NCI-H146 (cell line): ENCODE measurements at places on chromosomes 12 and 14.

- no peak for DNase-seq
Measured at GRCh38 chr12:5989621-5990020, 44.6 kb upstream of the ANO2 start.

DNA sequence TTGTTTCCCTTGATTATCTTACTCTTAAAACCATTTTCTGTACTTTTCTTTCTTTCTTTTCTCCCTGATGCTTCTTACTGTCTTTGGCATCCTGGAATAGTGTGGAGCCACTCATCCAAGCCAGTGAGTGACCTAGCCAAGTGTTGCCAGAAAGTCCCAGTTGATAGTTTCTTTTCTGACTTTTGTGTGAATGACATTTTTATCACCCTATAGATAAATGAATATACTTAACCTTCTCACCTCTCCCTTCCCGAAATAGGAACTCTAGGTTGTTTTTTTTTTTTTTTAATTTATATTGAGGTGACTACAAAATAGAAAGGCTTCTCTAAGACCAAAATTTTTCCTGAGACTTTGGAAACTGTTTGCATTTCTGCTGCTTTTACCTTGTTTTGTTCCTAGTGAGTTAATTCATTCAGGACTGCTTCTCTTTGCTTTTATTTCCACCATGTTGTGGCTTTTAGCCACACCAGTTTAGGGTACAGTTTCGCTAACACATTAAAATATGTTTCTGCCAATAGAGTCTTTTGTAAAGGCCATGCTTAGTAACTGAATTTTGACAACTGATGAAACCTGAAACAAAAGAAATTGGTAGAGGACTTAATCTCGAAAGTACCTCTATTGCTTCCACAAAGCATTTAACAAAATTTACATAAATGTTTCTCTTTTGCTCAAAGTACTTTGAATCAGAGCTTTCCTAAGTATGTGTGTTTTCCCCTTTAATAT lies 194.6 kb downstream of the ERC1 start:
- no peak for DNase-seq

DNA sequence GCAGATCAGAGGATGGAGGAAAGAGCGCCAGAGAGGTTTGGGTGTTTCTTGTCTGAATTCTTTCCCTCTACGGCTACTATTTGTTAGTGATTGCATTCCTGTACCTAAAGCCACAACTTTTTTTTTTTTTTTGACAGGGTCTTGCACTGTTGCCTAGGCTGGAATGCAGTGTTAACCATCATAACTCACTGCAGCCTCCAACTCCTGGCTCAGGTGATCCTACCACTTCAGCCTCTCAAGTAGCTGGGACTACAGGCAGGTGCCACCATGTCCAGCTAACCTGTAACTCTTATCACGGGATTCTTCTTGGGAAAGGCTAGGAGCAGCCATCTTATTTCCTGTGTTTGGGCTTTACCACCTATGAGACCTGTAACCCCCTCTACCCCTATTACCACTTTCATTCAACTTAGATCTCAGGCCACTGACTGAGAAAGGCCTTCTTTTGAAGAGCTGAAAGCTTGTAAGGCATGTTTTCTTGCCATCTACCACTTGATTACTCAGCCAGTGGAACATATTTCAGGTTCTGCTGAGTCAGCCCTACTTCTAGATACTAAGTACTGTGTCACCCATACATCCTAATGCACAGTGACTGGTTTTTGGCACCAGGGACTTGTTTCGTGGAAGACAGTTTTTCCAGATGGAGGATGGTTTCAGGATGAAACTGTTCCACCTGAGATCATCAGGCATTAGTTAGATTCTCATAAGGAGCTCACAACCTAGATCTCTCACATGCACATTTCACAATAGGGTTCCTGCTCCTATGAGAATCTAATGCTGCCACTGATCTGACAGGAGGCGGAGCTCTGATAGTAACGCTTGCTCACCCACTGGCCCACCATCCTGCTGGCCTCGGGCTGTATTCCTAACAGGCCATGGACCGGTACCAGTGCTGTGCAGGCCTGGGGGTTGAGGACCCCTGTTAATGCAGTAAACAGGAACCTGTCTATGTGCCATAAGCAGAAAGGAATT lies 6.9 kb downstream of the VEZT start:
- DNase-seq = no peak

GRCh38 chr12:55797068-55797467 lies 20.5 kb downstream of the SARNP start:
- DNase-seq = peak; percentile 46

DNA sequence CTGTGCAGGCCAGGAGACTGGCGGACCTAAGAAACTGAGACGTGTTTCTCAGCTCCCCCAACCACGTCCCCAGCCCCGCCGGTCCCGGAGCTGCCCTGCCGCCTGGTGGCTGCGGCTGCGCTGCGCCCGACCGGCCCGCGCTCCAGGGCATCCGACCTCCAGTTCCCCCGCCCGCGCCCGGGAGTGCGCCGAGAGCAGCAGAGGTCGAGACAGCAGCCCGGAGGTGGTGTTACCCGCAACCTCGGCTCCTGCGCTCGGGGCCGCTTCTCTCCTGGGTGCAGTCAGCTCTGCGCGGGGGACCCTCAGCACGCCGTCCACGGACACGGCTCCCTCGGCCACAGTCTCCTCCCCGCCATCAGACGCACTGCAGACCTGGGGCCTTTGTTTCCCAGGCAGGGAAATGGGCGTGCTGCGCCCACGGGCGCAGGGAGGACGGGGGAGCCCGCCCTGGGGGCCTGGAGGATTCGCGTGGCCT lies 21.6 kb upstream of the GPR132 start:
- DNase-seq = peak; percentile 83

- DNase-seq = no peak
Measured at GRCh38 chr14:21309238-21309636, 29.4 kb downstream of the RPGRIP1 start.

DNA sequence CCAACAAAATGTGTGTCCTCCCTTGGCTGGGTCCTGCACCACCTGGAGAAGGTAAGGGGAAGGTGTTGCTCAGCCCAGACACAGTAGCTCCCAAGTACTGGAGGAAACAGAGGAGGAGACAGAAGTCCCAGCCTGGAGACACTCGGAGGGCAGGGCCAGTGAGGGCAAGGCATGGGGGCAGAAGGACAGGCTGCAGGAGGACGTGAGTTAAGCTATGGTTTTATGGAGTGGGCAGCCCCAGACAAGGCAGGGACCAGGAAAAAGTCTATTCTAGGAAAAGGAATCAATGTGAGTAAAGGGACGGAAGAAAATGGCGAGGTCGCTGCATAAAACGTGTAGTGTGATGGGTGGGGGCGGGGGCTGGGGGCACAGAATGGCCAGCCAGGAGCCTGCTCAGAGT lies 210.1 kb upstream of the DIO3 start:
- DNase-seq = no peak

DNA sequence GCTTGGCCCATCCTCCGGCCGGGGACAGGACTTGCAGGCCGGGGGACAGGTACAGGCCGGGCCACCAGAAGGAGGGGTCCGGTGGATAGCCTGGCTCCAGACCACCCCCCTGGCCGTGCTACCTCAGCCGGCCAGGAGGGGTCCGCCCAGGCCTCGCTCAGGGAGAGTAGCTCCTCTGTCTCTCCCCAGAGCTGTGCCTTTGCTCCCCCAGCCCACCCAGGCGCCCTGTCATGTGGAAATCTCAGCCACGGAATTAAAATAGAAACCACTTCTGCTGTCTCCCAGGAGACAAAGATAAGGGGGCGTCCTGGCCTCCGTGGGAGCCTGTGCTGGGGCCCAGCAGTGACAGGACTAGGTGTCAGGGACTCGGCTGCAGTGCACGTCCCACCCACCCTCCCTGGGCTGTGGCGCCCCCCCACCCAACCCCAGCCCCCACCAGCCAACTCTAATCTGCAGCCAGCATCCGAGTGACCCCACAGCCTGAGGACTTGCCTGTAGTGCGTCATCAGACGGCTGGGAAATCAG lies 3.3 kb upstream of the CRIP2 start:
- no peak for DNase-seq

- peak; percentile 62 for DNase-seq
Measured at GRCh38 chr14:80954687-80955299, 628 bp upstream of the TSHR start.

DNA sequence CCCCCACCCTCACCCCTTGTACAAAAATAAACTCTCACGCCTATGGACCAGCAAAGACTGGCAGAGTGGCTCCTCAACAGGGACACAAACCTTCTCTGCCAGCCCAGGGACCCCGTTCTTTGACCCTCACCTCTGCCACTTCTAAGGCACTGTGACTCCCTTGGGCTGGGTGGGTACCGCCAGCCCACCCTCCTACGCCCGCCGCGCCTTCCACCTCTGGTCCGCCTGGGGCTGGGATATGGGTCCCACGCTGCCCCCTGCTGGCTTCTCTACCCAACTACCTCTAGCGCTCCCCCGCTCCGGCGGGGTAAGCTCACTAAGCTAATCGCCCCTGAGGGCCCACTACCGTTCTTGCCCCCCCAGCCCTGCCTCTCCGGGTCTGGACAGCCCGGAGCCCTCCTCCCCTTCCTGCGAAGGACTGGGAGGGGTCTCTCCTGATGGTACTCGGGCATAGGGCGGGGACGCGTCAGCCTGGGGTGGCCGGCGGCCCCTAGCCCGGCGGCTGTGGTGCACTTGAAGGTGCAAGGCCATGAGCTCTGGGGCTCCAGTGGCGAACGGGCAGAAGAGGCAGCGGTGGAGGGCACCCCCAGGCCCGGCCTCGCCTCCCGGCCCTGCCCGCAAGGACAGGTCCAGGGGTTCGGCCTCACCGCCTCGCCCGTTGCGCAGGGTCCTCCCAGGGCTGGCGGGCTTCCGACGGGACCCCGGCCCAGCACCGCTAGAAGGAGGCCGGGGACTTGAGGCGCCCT lies 8.1 kb downstream of the ZNF219 start:
- DNase-seq = no peak

- no peak for DNase-seq
Measured at GRCh38 chr12:116150001-116150400, 127.5 kb downstream of the MED13L start.

DNA sequence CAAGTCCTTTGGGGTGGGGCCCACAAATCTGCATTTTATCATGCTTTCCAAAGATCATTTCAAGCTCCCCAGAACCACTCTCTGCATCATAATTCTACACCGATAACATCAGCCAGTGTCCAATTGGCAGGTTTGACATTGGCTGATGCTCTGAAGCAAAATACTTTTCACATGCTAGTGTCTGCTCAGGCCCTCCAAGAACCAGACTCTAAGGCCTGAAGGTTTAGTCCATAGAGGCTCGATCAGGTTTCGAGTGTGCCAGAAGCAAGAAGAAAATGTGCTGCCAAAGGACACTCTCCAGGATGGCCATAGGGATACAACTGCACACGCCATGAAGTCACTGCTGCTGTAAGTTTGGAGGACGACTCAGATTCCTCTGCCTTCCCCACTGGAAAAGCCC lies 280.3 kb downstream of the KSR2 start:
- no peak for DNase-seq

GRCh38 chr14:100602621-100603230 lies 15.5 kb upstream of the BEGAIN start:
- no peak for DNase-seq

DNA sequence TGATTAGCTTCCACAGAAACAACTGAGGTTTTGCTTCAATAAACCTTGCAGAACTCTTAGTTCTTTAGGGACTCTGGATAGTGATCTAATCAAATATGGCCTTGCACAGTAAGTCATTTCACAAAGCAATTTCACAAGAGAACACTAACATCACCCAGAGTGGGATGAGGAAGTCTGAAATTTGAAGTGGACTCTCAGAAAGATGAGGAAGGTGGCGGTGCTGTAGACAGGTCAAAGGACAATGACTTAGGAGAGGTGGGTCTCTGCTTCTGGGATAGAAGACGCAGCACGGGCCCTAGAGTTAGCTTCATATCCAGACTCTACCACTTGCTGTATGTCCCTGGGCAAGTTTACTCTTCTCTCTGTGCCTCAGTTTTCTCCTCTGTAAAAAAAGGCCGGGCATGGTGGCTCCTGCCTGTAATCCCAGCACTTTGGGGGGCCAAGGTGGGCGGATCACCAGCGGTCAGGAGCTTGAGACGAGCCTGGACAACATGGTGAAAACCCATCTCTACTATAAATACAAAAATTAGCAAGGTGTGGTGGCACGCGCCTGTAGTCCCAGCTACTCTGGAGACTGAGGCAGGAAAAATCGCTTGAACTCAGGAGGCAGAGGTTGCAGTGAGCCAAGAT lies 18.9 kb downstream of the FOS start:
- DNase-seq = no peak

GRCh38 chr12:50387972-50388478 lies 8.4 kb downstream of the FAM186A start:
- DNase-seq = peak; percentile 61

DNA sequence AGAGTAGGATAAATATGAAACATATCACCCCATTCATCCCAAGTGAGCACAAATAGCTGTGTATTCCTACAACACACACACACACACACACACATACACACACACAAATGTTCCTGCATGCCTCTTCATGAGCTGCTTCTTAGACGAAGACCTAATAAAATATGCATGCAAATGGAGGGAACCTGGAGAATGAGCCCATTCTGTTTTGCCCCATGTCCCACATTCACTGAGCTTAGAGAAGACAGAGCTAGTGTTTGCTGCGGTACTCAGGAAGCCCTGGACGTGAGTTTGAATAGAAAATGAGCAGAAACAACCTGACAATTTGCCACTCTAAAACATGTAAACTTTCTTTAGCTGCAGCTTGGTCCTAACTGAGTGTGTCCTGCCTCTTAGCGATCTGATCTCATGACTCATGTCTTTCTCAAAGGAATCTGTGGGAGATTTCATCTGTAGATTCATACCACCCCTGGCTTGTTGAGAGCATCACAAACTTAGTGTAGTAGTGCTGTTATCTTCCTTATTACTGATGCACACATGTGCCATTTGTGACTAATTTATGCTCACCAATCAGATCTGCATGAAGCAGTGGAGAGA lies 86.8 kb downstream of the ITPR2 start:
- DNase-seq = no peak

DNA sequence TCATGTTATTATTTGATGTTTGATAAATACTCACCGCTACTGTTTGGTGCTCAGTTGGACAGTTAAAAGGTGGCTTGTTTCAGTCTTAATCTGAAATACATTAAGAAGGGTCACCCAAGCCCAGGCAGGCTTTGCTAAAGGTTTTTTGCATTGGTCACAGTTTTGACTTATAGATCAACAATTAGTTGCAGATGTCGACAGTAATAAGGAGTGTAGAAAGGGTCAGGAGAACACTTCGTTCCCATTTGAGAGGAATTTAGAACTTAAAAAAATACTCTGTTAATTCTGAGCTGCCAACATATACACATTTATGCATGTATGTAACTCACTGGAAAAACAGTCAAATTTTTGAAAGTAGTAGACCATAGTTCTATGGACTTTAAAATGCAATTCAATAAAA lies 130.3 kb downstream of the TMEM30B start:
- no peak for DNase-seq
